ENCODE measurements at places on chromosomes 7 and 10.

DNA sequence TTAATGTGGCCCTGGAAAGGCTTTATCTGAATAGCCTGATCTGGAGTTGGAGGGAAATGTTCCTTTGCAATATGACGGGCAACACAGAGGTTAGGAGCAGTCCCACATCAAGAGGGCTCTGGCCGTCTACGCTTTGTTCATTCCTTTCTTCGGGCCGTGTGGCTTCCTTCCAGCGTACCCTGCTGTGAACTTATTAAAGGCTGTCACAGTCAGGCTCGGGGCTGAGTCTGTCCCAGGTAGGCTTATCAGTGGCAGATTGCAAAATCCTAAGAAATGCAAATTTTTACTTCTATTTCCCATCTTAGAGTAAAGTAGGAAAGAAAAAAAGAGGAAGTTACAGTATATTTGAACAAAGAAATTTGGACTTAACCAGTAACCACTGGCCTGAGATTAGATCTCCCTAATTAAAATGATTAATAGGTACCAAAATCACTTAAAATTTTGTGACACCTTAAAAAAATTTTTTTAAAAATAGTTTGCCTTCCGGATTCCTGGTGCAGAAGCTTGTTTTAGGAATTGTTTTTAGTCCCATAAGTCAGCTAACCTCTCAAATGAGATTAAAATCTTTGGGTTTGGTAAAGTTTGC is 453.1 kb upstream of the MKI67 start:
- DNase-seq: no peak

DNA sequence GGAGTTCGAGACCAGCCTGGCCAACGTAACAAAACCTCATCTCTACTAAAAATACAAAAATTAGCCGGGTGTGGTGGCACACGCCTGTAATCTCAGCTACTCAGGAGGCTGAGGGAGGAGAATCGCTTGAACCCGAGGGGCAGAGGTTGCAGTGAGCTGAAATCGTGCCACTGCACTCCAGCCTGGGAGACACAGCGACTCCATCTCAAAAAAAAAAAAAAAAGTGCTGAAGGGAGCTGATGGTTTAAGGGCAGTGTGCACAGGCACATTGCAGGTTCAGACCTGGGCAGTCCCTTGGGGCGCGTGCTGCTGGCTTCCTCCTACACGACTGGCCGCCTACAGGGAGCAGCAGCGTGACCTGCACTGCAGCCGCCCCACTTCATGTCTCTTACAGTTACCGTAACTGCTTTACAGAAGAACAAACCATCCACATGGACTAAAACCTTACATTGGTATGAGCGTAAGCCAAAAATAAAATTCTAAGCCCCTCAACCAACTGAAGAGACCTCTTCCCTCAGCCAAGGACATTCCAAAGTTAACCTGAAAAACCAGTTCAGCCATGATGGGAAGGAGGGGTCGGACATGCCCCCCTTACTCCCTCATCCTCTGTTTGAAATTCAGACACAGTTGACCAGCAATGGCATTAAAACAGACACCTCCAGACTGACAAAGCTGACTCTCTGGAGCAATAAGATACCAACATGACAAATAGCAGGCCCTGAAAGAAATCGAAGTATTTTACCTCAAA is 262.2 kb downstream of the ZMYND11 start:
- no peak for DNase-seq

GRCh38 chr10:60312818-60313588 is 76.7 kb downstream of the ANK3 start:
- DNase-seq: no peak

- no peak for DNase-seq
Measured at GRCh38 chr10:104323085-104323484, 15.2 kb downstream of the ITPRIP start.

- no peak for DNase-seq
Measured at GRCh38 chr10:66654861-66655260, 271.0 kb upstream of the LRRTM3 start.
